ENCODE measurements at places on chromosomes 12 and 14. TPM values are rescaled to one million over a fixed set of nuclear protein-coding genes. Genes with fewer than 3 reads are reported as not detected.

The IQSEC3 gene
- total RNA-seq: 6.6 TPM

The HSPA2 gene
- 6.4 TPM for total RNA-seq

The SLC35F4 gene
- total RNA-seq: 1.2 TPM

The ZNF891 gene
- 6.6 TPM for total RNA-seq

The CD163L1 gene
- 1.5 TPM for total RNA-seq

The ATG101 gene
- total RNA-seq: 15.0 TPM

The CCDC88C gene
- 12.5 TPM for total RNA-seq

The BICDL1 gene
- total RNA-seq: 17.0 TPM
